ENCODE measurements at places on chromosomes 2 and 18.
A peak's percentile ranks its signal among the peaks of the same experiment; 100 is the strongest.

DNA sequence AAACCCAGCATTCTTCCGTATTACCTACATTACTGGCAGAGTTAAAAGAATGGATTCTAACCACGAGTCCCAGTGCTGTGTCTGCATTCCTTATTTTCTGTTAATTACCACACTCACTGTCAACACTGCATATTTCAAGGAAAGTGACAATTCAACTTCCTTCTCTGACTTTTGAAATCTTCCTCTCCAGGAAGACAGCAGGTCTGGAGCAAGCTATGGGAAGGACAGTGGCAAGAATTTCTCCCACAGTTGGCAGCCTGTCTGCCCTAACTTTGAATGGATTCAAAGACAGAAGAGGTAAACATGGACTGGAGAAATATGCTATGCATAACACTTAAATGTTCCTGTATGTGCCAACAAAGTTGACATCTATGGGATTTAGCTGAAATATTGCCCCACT is 700.5 kb upstream of the CHAC2 start:
- no peak overlapping the region for H3K27ac ChIP-seq
- H3K36me3 ChIP-seq, result no peaks in the 10 kb centered on the region
- H3K4me3 ChIP-seq, result no peak overlapping the region

GRCh38 chr2:176261136-176261535 is 8.1 kb upstream of the MTX2 start:
- H3K27me3 ChIP-seq, result peaks cover 14% of the 10 kb centered on the region
- no peaks in the 10 kb centered on the region for H3K4me1 ChIP-seq
- H3K27ac ChIP-seq, result no peak overlapping the region
- no peaks in the 10 kb centered on the region for H3K36me3 ChIP-seq
- DNase-seq, result no peak

DNA sequence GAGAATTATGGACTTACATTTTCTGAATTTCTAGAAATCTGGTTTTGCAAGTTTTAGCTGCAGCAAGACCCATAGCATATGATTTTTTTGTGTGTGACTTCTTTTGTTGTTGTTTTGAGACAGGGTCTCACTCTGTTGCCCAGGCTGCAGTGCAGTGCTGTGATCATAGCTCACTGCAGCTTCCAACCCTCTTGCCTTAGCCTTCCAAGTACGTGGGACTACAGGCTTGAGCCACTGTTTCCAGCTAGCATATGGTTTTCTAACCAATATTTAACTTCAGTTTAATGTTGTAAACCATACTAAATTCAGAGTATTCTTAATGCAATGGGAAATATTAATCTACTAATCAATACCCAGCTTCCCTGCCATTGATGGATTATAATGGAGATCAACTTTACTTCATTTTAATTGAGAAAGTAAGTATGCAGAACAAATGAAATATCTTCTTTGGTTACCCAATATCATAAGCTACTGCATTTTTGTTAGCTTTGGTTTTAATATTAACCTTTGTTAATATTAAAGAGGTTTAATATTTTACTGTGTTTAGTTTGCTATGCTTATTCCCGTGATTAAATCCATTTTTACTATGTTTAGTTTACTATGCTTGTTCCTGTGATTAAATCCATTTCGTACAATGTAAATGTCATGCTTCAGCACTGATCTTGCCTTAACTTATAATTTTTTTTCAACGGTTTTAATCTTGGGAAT is 273.4 kb upstream of the TMEFF2 start:
- H3K27me3 ChIP-seq, result no peaks in the 10 kb centered on the region
- no peak overlapping the region for H3K4me3 ChIP-seq
- no peaks in the 10 kb centered on the region for H3K4me1 ChIP-seq
- H3K36me3 ChIP-seq, result no peaks in the 10 kb centered on the region
- no peak for DNase-seq
- H3K27ac ChIP-seq, result no peak overlapping the region

DNA sequence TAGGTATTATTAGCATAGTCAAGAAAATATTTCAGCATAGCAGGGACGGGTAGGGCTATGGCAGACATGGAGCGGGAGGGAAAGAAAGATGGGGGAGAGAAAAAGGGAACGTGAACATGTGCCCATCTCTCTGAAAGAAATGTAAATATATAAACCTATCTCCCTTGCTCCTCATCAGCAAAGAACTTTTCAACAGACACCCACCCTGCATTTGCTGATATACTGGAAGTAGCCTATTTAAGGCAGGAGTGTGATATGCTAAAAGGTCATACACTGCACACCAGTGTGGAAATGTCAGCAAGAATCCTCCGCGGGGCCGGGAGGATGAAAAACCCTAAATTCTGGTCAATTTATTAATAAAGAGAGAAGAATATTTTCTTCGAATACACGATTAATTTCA is 1.7 kb downstream of the MBOAT2 start:
- H3K4me1 ChIP-seq, result peaks cover 9% of the 10 kb centered on the region
- H3K27ac ChIP-seq, result no peak overlapping the region
- no peak overlapping the region for H3K4me3 ChIP-seq
- peaks cover 16% of the 10 kb centered on the region for H3K27me3 ChIP-seq

- H3K27ac ChIP-seq, result no peak overlapping the region
- peaks cover 62% of the 10 kb centered on the region for H3K27me3 ChIP-seq
- no peak overlapping the region for H3K4me3 ChIP-seq
- no peaks in the 10 kb centered on the region for H3K36me3 ChIP-seq
- no peak for DNase-seq
Measured at GRCh38 chr2:85744741-85745601, 8.8 kb upstream of the ATOH8 start.

DNA sequence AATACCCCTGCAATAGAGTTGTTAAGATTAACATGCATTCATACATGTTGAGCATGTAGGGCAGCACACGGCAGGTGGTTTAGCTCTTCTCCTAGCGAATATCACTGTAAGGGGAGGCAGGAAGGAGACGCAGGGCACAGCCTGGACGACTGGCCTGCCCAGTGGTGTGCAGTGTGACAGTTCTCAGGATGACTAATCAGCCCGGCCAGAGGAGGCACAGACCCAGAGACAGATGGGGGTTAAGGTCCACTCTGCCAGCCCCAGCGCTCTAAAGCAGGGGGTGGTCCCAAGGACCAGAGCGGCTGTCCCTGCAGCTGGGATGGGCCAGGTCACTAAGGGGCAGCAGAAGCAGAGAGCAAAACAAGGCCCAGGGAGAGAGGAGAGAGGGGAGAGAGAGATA is 63.7 kb downstream of the RNF152 start:
- H3K27me3 ChIP-seq, result peaks cover 10% of the 10 kb centered on the region
- peaks cover 14% of the 10 kb centered on the region for H3K4me1 ChIP-seq
- H3K36me3 ChIP-seq, result no peaks in the 10 kb centered on the region
- no peak overlapping the region for H3K27ac ChIP-seq
- H3K4me3 ChIP-seq, result no peak overlapping the region

DNA sequence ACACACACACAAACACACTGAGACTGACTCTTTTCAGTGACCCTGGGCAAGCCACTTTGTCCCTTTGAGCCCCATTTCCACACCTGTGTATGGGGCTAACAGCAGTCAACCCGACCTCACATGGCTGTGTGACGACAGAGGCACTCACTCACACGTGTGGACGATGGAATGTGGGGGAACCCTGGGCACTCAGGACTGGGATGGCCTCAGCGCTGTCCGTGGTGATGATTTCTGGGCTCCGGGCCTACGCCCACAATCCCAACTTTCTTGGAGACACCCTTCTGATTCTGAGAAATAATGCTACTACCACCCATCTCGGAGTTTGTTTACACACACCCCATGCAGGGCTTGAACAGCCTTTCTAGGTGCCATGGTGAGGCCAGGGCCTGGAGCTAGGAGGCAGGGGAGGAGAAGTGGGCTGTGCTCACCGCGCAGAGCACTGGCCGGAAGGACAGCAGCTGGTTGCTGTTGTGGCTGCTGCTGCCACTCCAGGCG is 1.5 kb downstream of the CRYBA2 start:
- DNase-seq, result no peak
- H3K4me3 ChIP-seq, result no peak overlapping the region
- H3K27ac ChIP-seq, result no peak overlapping the region
- H3K4me1 ChIP-seq, result peaks cover 2% of the 10 kb centered on the region

DNA sequence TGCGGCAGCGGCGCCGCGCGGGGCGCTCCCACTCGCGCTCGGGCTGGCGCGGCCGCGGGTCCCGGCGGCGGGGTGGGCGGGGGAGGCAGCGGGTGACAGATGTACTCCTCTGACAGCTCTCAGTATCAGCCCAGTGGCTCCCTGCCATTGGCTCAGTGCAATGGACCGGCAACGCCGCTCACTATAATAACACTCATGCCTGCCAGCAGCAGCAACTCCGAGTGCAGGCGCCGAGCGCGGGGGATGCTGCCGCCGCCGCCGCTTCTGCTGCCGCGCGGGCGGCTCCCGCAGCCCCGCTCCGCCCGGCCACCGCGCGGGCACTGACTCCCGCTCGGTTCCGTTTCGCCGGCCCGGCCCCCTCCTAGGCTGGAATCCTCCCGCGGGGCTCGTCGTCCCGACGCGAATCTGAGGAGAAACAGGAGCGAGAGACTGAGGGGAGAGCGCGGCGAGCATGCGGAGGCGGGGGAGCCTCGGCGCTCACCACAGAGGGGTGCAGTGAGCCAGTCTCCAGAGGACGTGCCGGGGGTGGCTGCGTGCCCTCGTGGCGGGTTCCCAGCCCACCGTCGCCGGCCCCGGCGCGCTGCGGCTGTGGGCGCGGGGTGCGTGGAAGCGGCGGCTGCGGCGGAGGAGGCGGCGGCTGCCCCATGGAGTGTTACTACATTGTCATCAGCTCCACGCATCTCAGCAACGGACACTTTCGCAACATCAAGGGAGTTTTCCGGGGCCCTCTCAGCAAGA is at the start of gene ZNF804A:
ZNF804A (plus strand) TSS at position 214 of the 738 bp plus-strand sequence; CDS start at position 645, 431 bp downstream.
- peaks cover 56% of the 10 kb centered on the region for H3K27me3 ChIP-seq
- peak; percentile 24 for DNase-seq
- no peaks in the 10 kb centered on the region for H3K36me3 ChIP-seq
- H3K4me3 ChIP-seq, result peak within 1 kb of the TSS; percentile 56

GRCh38 chr2:28607730-28608499 is 112.1 kb downstream of the PLB1 start:
- H3K27ac ChIP-seq, result no peak overlapping the region
- DNase-seq, result no peak
- H3K36me3 ChIP-seq, result no peaks in the 10 kb centered on the region
- peaks cover 20% of the 10 kb centered on the region for H3K4me1 ChIP-seq
- no peak overlapping the region for H3K4me3 ChIP-seq

- H3K27ac ChIP-seq, result no peak overlapping the region
- no peak for DNase-seq
- H3K4me3 ChIP-seq, result no peak overlapping the region
Measured at GRCh38 chr2:52391621-52392020, 1359.7 kb upstream of the NRXN1 start.

GRCh38 chr18:13076886-13077285 is 85.7 kb downstream of the CEP192 start:
- H3K4me3 ChIP-seq, result no peak overlapping the region
- no peak overlapping the region for H3K27ac ChIP-seq
- H3K27me3 ChIP-seq, result no peaks in the 10 kb centered on the region
- H3K4me1 ChIP-seq, result no peaks in the 10 kb centered on the region
- no peak for DNase-seq

GRCh38 chr2:47459021-47459420 is 56.1 kb downstream of the MSH2 start:
- no peak overlapping the region for H3K27ac ChIP-seq
- DNase-seq, result no peak
- no peaks in the 10 kb centered on the region for H3K27me3 ChIP-seq
- H3K4me3 ChIP-seq, result no peak overlapping the region

DNA sequence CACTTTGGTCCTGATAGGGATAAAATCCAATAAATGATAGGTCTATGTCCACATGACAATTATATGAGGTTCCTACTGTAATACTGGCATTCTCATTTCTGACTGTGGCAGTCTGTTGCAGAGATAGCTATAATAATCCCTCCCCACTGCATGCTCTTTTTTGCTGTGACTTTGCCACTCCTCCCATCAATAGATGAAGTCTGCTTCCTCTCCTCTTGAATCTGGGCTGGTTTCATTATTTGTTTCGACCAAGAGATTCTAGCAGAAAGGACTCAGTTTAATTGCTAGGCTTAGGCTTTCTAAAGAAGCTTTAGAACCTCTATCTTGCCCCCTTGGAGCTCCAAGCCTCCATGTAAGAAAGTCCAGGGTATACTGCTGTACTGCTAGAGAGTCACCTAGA is 23.3 kb upstream of the CREB1 start:
- H3K4me3 ChIP-seq, result peak overlapping the region; percentile 46
- no peak for DNase-seq
- H3K36me3 ChIP-seq, result peaks cover 18% of the 10 kb centered on the region

DNA sequence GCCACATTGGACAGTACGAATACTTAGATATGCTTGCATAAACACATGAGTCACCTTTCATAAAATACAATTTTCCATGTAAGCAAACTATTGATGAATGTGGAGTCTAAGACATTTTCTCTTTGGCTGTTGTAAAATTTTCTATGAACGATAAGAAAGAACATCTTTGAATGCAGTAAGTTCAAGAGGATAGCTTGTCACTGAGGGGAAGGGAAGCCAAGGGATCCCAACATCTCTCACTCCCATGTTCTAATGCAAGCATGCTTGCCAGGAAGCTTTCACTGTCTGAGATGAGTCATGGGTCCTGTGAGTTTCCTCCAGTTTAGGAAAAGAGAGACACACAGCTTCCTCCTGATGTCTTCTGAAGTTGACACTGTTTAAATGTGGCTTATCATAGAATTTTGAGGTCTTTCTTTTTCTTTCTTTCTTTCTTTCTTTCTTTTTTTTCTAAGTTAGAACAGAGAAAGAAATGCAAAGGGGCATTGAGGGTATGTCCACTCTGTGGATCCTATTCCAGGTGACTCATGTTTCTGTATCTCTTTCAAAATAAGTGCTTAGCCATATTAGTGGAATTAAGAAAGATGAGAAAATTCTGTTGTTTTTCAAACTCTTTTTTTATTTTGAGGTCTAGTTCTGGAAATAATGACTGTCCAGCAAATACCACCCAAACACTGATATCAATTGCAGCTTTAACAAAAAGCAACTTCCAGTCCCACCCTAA is 146.6 kb downstream of the RDH14 start:
- no peak overlapping the region for H3K4me3 ChIP-seq
- peaks cover 16% of the 10 kb centered on the region for H3K27me3 ChIP-seq
- no peak for DNase-seq
- H3K4me1 ChIP-seq, result peaks cover 2% of the 10 kb centered on the region

GRCh38 chr2:9556121-9556743 is 602 bp upstream of the ADAM17 start:
- H3K4me1 ChIP-seq, result peaks cover 40% of the 10 kb centered on the region
- no peaks in the 10 kb centered on the region for H3K27me3 ChIP-seq
- H3K4me3 ChIP-seq, result peak overlapping the region; percentile 98
- H3K36me3 ChIP-seq, result peaks cover 21% of the 10 kb centered on the region

- no peak for DNase-seq
- H3K27me3 ChIP-seq, result no peaks in the 10 kb centered on the region
- no peak overlapping the region for H3K4me3 ChIP-seq
- H3K36me3 ChIP-seq, result no peaks in the 10 kb centered on the region
- H3K27ac ChIP-seq, result no peak overlapping the region
- H3K4me1 ChIP-seq, result peaks cover 11% of the 10 kb centered on the region
Measured at GRCh38 chr2:168961450-168962229, 60.5 kb downstream of the G6PC2 start.

GRCh38 chr2:233240897-233241296 is 10.6 kb upstream of the ATG16L1 start:
- peaks cover 2% of the 10 kb centered on the region for H3K36me3 ChIP-seq
- H3K4me1 ChIP-seq, result peaks cover 46% of the 10 kb centered on the region
- H3K27me3 ChIP-seq, result no peaks in the 10 kb centered on the region
- peak overlapping the region; percentile 47 for H3K4me3 ChIP-seq
- peak; percentile 38 for DNase-seq
- peak overlapping the region; percentile 83 for H3K27ac ChIP-seq

- H3K27ac ChIP-seq, result no peak overlapping the region
- H3K36me3 ChIP-seq, result no peaks in the 10 kb centered on the region
- no peaks in the 10 kb centered on the region for H3K4me1 ChIP-seq
- no peak overlapping the region for H3K4me3 ChIP-seq
- DNase-seq, result no peak
Measured at GRCh38 chr2:140990416-140990815, 1140.4 kb downstream of the LRP1B start.

Data from activated naive CD8-positive, alpha-beta T cell treated with anti-CD3 and anti-CD28 coated beads for 36 hours (primary cell).